ENCODE measurements at places on chromosomes 16 and 17.

DNA sequence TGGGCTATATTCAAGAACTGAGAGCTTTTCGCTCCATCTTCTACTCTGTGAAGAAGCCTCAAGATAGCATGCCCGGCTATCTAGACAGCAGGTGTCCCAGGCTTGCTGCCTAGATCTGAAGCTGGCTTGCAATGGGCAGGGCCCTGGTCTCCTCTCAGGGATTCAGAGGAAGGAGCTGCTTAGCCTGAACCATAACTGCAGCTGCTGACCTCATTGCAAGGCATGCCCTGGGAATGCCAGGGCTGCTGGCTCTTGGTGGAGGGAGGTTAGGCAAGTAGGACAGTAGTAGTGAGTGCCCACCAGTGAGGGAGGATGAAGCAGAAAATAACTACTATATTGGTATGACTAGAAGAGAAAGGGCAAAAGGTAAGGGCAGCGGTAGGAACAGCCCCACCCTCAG, 21.3 kb upstream of the SLC35B1 start:
- DNase-seq, result no peak

- no peak for DNase-seq
Observed at GRCh38 chr17:2057175-2057759, 2.4 kb downstream of the HIC1 start.

DNA sequence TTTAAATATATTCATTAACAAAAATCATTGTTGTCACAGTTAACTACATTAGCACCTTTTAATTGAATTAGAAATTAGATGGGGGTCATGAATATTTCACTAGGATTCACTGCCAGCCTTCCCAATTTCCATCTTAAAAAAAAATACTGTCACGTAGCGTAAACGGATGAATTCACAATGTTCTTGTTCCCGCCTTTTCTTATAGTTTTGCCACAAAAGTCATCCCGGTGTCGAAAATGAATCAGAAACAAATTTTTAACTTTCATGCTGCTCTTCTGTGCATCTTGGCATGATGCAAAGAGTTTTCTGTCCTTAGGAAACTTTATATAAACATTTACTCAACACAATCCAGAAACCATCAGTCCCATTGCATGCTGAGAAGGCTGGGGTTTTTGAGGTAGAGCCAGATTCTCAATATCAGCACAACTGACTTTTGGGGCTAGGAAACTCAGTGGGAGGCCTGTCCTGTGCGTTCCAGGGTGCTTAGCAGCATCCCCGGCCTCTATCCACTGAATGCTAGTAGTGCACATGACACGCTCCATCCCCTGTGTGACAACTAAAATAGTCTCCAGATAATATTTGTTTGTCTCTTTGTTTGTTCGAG, 252.9 kb upstream of the XYLT1 start:
- DNase-seq, result no peak

DNA sequence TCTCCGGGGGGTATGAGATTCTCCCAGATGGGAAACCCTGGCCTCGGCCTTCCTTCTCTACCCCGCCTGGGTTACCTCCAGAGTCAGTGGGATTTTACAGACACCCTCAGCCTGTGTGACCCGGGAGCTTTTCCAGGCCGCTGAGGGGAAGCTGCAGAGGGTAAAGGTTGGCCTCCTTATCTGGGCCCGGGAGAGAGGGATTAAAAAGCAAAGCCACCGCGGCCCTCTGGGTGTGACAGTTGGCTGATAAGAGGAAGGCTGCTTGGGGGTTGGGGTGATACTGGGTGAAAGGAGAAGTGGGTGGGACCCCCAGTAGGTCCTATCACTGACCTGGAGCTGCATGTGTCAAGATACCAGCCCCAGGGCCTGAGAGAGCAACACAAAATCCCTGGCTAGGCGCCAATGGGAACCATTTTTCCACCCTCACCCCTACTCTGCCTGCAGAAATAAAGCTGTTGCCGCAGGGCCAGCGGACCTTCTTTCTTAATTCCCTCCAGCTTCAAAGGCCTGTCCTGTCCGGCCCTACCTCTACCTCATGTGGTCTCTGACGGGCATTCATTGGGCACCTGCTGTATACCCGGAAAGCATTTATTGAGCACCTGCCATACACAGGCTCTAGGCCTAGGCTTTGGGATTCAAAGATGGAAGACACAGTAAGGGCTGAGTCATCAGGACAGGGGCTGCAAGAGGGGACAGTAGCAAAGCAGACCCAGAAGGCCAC, 77.6 kb upstream of the GSE1 start:
- DNase-seq, result no peak

- peak; percentile 56 for DNase-seq
Observed at GRCh38 chr17:74325743-74326379, at the start of gene KIF19. TSS of gene KIF19 (plus strand) at chr17:74326226. CDS start at chr17:74326350, 124 bp downstream.

- no peak for DNase-seq
Observed at GRCh38 chr17:65637786-65638185, 76.3 kb upstream of the AXIN2 start.

DNA sequence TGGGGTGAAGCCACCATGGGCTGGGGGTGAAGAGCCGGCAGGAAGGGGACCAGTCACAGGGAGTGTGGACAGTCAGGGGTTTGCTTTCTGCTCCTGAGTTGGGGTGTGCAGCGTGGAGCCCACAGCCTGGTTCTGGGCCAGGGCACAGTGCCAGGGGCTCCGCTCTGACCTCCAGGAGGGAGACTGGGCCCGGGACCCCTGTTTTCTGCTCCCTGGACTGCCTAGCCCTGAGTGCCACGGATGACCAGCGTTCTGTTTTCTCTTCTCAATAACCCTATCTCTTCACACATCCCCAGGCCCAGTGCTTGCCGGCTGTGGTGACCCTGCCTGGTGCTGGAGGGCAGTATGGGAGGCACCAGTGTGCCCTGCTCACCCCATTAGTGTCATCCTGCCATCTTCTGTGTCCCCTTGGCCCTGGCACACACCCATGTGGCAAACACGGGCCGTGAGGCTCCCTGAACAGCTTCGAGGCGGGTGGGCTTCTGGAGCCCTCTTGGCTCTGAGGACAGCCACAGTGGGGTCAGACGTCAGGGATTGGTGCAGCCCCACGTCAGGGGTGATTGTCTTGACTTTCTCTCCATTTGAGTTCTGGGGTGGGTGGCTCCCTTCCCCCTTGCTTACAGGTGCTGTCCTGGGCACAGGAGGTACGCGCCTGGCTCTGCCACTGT, 1.1 kb downstream of the CEMP1 start:
- DNase-seq, result no peak

DNA sequence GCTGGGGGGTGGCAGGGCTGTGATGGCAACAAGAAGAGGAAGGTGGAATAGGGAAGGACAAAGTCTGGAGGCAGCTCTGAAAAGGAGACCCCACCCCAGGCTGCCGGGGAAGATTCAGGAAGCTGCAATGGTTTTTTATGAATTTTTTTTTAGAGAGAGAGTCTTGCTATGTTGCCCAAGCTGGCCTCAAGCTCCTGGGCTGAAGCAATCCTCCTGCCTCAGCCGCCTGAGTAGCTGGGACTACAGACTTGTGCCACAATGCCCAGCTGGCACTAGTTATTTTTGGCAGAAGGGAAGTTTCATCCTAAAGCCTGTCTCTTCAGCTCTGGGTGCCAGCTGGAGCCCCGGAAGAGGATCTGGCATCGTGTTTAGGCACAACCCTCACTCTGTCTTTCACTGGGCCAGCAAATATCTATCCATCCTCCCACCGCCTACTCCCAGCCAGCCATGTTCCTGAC, 1.3 kb upstream of the CES3 start:
- DNase-seq, result no peak

- no peak for DNase-seq
Observed at GRCh38 chr16:57307365-57307764, 22.9 kb upstream of the PLLP start.

- no peak for DNase-seq
Observed at GRCh38 chr17:79490530-79490929, 120.3 kb downstream of the RBFOX3 start.

GRCh38 chr17:78121801-78122215, 6.7 kb downstream of the TMC6 start:
- no peak for DNase-seq

DNA sequence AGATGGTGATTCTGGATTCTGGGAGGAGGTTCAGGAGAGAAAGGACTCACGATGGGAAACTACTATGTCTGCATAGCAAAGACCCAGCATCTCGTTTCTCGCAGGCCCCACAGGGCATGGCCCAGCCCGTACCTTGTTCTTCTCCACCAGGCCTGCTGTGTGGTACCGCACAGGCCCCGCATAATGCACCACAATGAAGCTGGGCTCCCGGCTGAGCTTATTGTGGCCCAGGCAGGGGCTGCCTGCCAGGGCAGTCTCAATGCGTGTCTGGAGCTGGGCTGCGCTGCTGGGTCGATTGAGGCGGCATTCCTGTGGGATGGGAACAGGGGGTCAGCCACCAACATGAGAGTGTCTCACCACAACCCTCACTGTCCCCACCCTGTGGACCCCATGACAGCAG, 20.4 kb downstream of the ZNHIT3 start:
- no peak for DNase-seq

- no peak for DNase-seq
Observed at GRCh38 chr16:86383488-86384262, 126.7 kb upstream of the FOXF1 start.

- no peak for DNase-seq
Observed at GRCh38 chr17:81414756-81415516, 19.7 kb downstream of the BAHCC1 start.
